ENCODE measurements at places on chromosomes 3 and 15.
A peak's percentile ranks its signal among the peaks of the same experiment; 100 is the strongest.

DNA sequence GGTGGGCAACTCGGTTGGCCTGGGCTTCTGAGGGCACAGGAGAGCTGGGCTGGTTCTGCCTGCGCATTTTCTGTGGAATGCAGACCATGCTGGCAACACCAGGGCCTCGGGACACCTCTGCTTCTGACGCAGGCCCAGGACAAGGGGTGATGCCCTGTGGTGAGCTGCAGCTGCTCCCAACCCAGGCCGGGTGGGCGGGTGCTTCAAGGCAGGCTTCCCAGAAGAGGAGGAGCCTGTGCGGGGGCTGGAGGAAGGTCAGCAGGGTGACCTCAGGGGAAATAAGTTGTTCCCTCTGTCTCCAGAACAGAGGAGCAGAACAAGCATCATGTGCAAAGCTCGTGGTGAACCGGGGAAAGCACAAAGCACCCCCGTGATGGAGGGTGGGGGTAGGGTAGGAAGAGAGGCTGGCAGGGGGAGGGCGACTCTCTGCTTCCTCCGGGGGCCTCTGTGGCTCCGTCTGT lies 11.0 kb upstream of the PLXNA1 start:
- DNase-seq, result no peak

DNA sequence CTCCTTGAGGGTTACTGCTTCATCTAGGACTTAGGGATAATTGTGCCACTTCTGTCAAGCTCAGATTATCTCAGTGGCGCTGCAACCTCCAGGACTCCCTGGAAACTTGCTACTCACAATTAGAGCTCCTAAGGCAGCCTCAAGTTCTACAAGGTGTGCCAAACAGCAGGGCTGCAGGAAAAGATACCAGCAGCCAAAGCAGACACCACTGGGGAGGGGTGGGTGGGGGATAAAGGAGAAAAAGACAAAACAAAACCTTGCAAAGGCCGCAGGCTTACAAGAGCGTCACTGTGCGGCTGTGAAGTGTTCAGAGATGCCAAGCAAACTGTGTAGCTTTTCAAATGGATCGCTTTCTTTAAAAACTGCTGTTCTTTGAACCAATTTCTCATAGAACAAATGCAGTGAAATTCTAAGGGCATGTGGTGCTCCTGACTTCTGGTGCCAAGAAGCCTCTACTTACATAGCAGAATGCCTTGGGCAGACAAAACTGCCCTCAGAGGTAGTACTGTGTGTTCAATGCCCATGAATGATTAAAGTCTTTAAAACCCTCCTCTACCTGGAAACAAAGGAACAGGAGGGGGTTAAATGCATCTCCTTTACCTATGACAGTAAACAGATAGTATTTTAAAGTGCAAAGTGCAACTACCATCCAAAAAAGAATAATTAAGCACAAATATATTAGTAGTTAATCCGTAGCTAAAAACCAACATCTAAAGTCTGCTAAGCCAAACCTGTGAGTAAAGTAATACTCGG lies 353.4 kb downstream of the FOXP1 start:
- DNase-seq, result no peak

DNA sequence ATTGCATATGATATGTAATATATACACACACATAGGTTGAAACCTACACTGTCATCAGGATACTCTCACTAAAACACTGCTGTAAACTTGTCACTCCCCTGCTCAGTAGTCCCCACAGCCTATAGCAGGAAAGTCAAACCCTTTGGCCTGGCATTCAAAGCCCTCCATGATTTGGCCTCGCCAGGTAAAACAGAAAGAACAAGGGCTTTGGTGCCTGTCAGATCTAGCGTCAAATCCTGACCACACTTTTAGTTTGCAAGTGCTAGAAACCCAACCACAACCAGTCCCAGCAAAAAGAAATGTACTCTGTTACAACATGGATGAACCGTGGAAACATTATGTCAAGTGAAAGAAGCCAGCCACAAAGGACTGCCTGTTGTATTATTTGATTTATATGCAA lies 11.4 kb downstream of the CRABP1 start:
- DNase-seq, result no peak

DNA sequence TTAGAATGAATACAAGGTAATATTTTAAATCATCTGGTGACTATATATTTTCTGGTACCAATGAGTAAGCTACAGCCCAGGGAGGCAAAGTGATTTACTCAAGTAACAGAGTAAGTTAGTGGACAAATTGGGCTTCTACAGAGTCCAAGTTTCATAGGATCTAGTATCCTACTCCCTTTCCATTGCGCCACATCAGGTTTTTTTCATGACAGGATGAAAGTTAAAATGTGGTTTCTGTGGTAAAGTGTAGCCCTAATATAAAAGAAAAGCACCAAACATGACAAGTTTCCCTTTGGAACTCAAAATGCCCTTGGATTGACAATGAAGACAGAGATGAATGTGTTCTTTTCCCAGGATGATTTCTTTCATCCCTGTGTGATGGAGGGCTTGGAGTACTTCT lies 350.8 kb upstream of the ZNF385D start:
- no peak for DNase-seq

DNA sequence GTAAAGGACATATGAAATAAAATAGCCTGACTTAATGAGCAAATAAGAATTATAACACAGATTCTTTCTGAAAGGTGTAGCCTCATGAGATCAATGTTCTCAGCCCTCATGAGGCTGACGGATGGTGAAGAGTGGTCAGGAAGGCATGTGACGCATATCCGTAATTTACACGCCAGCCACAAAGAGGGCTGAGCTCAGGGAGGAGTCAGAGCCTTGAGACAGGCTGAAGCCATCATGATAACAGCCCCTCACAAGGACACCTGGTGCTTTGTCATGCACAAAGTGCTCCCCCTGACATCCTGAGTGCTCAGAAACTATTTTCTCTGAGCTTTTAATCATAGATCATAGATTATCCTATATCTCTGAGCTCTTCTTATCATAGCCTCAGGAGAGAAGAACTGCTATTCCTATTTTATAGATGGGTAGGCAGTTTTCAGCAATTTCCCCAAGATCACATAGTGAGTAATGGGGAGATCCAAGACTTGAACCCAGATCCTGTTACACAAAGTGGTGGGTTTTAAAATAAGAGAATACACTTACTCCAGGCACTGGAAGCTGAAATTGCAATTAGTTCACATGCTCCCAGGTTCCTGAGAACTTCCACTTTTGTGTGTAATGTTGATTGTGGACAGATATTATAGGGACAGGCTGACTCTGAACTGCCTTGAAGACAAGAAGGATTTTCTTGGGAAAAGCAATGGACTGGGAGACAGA lies 267.1 kb downstream of the RPLP1 start:
- no peak for DNase-seq

- no peak for DNase-seq
These were observed 98.8 kb downstream of the FGF7 start for GRCh38 chr15:49521802-49522201.

DNA sequence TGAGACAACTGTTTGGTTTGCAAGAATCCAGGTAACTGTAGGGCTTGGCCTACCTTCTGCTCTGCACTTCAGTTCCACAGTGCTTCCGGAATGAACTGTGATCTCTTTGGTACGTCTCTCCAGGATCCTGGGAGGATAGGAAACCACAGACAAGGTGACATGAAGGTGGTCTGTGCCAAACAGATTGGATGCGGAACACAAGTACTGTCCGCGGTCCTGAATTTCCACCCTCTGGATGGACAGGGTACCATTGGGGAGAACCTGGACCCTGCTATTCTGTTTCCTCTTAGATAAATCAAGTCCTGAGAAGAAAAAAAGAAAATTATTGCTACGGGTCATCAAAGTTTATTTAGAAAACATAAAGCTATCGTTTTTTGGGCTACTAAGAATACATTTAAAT lies 17.3 kb downstream of the IGSF10 start:
- no peak for DNase-seq

GRCh38 chr3:167895684-167896083 lies 160.2 kb downstream of the SERPINI1 start:
- no peak for DNase-seq

DNA sequence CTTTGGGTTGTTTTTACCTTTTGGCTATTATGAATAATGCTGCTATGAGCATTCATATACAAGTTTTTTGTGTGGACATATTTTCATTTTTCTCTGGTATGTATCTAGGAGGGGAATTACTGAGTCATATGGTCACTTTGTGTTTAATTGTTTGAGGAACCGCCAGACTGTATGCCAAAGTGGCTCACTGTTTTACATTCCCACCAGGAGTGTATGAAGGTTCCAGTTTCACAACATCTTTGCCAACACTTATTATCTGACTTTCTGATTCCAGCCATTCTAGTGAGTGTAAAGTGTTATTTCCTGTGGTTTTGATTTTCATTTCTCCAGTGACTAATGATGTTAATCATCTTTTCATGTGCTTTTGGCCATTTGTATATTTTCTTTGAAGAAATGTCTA lies 51.8 kb downstream of the CMTM7 start:
- DNase-seq, result no peak

DNA sequence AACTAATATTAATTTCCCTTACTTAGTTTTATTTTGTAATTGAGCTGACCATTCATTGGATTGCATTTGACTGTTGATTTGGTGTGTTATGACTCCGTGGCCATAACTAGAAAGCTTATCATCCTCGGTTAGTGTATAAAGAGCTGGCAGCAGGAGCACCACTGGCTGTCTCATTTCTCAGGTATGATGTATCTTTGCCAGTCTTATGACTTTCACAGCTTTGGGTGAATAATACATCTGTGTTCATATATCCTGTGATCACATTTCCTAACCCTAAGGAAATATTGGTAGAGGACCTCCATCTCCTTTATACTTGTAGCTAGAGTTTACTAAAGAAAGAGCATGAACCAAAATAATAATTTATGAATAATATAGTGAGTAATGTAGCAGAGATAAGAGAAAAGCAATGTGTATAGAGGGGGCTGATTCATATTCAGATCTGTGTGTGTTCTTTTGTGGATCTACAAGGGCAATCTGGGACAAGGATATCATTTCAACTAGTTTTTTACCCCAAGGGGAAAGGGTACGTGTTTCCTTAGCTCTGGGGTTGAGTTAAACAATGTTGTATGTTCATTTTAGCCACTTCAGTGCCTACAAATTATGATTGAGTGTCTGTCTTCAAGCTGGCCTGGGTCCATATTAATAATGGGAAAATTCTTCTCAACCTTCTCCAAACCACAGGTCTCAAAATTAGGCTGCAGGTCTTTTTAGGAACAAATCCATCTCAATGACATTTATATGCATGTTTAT lies 901.7 kb downstream of the NTRK3 start:
- DNase-seq, result no peak

GRCh38 chr15:97984157-97984556 lies 23.7 kb downstream of the ARRDC4 start:
- no peak for DNase-seq

- DNase-seq, result no peak
These were observed 11.2 kb upstream of the CPNE9 start for GRCh38 chr3:9692416-9692815.

- no peak for DNase-seq
These were observed 85.8 kb downstream of the AAGAB start for GRCh38 chr15:67168694-67169093.

DNA sequence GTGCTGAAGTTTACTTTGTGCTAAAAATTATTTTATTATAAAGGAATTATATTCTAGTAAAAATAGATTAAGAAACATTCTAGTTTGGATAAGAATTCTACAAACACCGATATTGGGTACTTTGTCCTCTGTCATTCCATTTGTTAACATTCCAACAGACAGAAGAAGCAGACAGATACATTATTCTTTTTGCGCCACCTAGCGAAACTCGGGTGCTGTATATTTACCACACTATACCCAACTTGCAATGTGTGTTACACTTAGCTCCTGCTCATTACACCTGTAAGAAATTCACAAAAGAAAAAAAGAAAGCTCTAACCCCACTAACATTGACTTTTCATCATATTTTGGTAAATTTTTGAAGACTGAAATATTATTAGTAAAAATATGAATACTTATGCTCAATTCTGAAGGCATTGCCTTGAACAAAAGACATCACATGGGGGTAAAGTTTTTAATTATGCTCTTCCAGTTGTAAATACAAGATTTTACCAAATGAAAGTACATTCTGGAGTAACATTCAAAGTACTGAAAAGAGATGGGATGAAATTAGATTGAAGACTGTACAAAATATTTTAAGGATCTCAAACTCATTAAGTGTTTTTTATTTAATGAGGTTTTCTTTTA lies 136.5 kb upstream of the MLF1 start:
- peak; percentile 2 for DNase-seq

DNA sequence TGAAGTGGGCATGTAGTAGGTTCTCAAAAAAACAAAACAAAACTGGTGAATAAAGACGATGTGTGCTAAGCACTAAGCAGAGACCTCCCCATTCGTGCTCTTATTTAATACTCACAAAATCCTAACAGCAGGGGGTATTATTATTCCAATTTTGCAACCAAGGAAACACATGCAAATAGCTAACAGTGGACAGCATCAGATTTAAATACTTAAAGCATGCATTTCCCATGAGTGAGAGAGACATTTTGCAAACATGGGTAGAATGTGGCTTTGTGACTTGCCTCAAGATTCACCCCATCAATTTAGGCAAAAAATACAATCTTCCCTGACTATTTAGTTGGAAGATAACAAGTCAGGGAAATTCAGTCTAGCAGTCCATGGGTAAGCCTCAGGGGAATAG lies 946.2 kb upstream of the CFAP20DC start:
- no peak for DNase-seq

- DNase-seq, result no peak
These were observed 3.0 kb downstream of the SPINT1 start for GRCh38 chr15:40846841-40847222.

DNA sequence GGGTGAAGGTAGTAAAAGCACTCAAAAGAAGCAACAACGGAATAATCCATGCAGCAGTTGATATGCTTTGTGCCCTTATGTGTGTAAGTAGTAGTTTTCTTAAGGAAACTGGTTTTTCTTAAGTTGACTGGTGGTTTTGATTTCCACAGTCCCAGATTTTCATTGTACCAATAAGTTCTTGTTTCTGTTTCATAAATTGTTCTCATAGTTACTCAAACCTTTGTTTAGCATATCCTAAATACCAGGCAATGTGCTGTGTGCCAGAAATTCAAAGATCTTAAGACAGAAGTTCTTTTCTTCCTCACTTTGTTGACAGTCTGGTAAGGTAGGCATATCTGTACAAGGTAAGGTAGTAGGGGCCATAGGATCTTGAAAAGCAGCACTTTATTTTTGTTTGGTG lies 40.0 kb downstream of the DNAJC13 start:
- no peak for DNase-seq

Data from nucleus accumbens (tissue), 56 donors.